ENCODE measurements at places on chromosomes 6 and 20.

DNA sequence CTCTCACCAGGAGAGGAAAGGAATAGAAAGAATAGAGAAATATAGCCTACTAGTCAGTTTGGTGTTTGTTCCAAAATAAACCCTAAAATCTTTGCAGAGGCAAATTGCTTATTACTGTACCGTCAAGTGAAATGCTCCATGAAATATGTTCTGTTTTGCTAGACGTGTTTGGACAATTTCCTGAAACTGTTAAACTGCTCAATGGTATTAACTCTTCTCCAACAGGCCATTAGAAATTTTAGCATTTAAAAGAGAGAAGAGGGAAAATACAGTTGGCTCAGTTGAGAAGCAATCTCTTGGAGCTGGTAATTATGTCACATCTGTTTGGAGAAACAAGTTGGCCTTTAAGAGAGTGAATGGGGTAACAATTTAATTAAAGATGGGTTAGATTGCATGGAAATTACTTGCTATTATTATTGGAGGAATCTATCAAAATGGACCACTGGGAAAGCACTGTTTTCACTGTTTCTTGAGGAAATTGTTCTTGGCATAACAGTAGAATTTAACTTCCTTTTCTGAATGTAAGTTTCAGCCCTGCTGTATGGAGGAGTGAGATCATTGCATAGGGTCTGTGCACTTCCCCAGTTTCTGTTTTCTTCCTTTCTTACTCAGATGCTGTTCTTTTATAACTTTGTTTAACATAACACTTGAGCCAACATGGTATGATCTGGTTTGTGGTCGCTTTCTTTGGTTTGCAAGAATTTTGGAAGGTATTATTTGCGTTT, 373.6 kb downstream of the PLCB1 start:
- no peak for DNase-seq

GRCh38 chr6:53837865-53838769, 43.3 kb downstream of the LRRC1 start:
- no peak for DNase-seq

DNA sequence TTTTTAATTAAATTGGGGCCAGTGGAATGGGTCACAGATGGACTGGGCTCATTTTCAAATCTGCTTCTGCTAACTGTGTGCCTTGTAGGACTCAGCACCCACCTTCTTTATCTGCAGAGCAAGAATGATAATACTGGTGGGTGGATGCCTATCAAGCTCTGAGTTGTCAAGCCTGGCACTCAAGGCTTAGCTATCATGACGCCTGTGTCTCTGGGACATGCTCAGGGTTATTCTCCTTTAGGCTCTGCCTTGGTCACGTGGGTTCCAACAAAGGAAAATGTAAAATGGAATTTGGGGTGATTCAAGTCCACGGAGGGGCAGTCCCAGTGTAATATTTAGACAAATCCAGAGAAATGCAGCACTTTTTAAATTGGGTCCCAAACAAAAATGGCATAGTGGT, 202.3 kb downstream of the TSHZ2 start:
- no peak for DNase-seq

DNA sequence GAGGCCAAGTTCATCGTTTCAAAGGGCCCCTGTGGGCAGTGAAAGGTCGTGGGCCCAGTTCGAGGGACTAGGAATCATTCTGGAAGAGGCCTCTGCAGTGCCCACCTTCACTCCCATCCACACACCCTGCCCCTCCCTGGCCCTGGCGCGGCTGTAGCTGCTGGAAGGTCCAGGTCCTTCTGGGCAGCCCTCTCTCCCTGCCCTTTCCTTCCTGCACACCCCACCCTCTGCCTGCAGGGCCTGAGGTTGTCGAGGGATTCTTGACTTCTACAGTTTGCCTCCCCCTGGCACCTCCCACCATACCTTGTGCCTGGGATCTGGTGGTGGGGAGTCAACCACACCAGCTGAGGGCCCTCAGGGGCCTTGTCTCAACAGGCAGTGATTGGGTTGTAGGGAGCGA, 4.5 kb upstream of the MYT1 start:
- DNase-seq, result no peak

DNA sequence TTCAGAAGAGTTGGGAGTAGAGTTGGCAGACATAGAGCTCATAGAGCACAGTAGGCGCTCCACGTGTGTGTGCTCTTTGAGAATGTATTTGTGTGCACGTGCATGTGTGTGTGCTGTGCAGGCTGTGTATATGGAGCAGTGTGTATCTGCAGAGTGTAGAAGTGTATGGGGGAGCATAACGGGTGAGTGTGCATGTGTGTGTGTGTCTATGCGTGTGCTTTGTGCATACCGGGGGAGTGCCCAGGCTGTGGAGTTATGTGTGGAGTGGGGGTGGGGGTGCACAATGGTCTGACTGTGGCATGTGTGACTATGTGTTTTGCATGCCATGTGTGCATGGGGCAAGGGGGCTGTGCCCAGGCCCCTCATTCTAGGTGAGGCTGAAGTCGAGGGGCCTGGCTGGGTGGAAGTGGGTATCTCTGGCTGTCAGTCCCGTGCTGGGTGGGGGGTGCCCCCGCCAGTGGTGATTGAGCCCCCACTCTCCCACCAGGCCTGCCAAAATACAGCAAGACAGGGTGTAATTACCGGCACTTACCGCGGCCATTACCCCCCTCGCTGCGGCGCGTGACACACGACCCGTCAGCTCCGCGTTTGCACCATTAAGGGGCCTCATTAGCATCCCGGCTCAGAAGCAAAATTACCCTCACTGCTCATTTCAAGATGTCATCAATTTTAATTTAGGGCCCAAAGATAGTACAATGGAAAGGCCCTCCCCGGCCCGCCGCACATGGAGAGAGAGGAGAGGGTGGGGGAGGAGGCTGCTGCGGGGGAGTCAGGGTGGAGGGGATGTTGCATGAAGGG, 39.1 kb downstream of the MDFI start:
- DNase-seq, result no peak

DNA sequence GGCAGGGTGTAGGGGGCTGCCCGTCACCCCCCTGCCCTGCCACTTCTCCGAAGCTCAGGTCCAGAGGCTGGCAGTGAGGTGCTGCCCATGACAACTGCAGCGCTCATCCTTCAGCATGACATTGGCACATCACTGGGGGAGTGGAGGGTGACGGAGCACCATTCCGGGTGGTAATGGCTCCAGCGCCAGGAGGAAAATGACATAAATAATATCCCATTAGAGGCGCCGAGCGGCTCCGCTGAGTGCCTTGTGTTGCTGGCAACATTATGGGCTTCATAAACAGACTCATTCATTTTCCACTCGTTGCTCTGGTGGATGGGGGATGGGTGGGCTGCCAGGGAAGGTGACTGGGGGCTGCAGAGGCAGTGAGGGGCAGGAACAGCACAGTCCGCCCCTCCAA, 56.9 kb upstream of the CTNNBL1 start:
- DNase-seq, result no peak

- DNase-seq, result no peak
Observed at GRCh38 chr6:161747506-161747905, 473.6 kb upstream of the AGPAT4 start.

GRCh38 chr6:140183881-140184280, 809.4 kb upstream of the CITED2 start:
- DNase-seq, result no peak
